ENCODE measurements at places on chromosomes 2 and 18. TPM values are rescaled to one million over a fixed set of nuclear protein-coding genes. Genes with fewer than 3 reads are reported as not detected.

GRCh38 chr2:176455816-176456291 is 186.6 kb downstream of the MTX2 start:
- no peak for DNase-seq

GRCh38 chr2:85310330-85310729 is 17.5 kb downstream of the TGOLN2 start:
- no peak for DNase-seq

- DNase-seq = no peak
Observed at GRCh38 chr2:99836690-99837605, 305.4 kb downstream of the AFF3 start.

DNA sequence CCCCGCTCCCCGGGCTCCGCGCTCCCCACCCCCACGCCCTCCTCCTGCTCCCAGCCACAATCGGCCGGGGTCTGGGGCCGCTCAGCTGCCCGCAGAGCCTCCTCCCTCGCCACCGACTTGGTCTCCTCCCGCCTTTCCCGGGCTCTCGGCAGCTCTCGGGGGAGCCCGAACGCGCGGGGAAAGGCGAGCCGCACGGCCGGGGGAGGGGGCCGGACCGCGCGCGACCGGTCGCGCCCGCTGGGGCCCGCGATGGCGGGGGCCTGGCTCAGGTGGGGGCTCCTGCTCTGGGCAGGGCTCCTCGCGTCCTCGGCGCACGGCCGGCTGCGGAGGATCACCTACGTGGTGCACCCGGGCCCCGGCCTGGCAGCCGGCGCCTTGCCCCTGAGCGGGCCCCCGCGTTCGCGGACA is 327 bp downstream of the LTBP1 start:
- no peak for DNase-seq

DNA sequence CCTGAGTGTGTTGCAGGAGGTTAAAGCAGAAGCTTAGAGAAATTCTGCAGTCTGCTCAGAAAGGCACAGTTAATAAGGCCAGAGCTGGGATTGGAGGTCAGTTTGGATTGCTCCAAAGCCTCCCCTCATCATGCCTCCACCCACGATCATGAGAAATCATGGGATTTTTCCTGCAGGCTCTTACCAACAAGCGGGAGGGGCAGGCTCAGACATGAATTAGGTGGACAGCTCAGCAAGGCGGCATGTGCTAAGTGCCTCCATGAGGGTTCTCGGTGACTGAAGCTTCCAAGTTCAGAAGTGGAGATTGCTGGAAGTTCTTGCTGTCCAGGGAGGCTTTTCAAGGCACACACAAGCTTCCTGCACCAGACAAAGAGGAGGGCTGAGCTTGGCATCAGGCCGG is 163.8 kb downstream of the SETBP1 start:
- DNase-seq = no peak

DNA sequence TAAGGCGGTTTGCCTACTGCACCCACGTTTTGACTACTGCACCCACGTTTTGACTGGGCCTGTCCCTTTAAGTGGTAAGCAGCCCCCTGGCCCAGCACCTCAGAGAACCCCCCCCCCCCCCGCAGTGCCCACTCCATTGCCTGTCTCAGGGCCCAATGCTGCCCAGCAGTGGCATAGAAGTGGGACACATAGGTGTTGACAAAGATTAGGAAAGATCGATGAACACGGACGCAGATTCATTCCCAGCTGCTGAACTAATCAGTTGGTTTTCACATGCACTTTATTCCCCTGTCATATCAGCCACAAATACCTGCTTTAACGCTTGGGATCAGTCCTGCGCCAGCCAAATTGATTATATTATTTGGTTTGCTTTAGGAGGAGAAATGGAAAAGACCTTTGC is 268.8 kb upstream of the SKOR2 start:
- no peak for DNase-seq

GRCh38 chr2:6977113-6977741 is 60.0 kb downstream of the RNF144A start:
- no peak for DNase-seq

- DNase-seq = no peak
Observed at GRCh38 chr2:224024270-224024669, 14.8 kb downstream of the SERPINE2 start.

- DNase-seq = no peak
Observed at GRCh38 chr2:112754564-112754963, 9.8 kb downstream of the CKAP2L start.

GRCh38 chr2:217723981-217724380 is 278.8 kb downstream of the TNS1 start:
- DNase-seq = no peak

Gene KCNE4
- not detected for total RNA-seq

Gene NYAP2
- total RNA-seq = not detected

Gene PDCD1
- 0.92 TPM for total RNA-seq

Gene MAP3K19
- not detected for total RNA-seq

Gene TAF1B
- 14.6 TPM for total RNA-seq

Gene HOXD1
- 9.3 TPM for total RNA-seq

Gene GAD1
- total RNA-seq = 5.6 TPM

Gene HRH4
- total RNA-seq = 0.12 TPM
